RCC 7860 (cell line): ENCODE measurements at places on chromosomes 6 and 20.

DNA sequence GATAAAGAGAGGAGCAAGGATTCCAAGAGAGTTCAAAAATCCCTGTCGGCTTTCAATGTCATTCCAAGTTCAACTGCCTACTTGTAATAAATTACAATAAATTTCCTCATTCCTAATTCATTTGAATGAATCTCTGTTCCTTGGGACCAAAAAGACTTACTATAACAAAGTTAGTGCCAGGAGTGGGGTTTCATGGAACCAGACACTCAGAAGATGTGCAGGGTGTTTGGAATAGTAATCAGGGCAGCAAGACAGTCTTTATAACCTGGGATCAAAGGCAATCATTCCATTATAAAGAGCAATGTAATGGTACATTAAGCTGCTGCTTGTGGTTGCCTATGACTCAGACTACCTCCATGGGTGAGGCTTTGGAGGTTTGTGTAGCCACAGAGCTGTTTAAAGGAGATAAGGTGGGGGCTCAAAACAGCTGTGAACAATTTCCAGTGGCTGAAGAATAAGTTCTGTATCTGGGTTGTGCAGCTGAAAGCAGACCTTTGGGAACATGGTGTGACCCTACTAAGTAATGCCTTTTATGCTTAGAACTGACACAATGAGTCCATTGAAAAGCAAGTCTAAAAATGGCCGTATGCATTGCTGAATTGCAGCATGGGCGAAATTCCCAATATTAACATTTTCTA, 159.9 kb downstream of the LINC00237 start:
- peak; percentile 62 for DNase-seq

DNA sequence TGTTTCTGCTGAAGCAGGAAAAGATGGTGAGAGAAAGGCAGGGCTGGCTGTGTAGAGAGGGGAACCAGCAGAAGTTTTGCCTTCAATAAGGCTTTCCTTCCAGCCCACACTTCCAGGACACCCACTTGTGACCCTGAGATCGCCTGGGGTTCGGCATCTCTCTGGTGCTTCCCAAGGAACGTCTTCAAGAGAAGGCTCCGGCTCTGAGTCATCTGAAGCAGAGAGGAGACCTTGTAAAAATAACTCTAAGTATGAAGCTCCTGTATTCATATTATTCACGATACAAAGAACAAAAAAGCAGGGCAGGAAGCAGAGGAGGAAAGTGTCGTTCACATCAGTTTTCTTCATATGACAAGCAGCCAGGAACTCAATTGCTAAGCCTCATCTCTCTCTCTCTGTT, 95.4 kb upstream of the MRPS10 start:
- no peak for DNase-seq

DNA sequence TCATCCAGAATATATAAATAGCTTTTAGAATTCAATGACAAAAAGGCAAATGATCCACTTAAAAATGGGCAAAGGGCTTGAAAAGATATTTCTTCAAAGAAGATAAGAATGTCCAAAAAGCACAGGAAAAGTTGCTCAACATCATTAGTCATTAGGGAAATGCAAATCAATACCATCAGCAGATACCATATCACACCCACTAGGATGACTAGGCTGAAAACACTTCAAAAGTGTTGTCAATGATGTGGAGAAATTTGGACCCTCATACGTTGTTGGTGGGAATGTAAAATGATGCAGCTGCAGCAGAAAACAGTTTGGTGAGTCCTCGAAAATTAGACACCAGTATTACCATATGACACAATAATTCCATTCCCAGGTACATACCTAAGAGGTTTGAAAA, 303.6 kb upstream of the SLC35B3 start:
- no peak for DNase-seq

GRCh38 chr20:60139663-60140446, 181.6 kb downstream of the CDH26 start:
- DNase-seq: no peak

DNA sequence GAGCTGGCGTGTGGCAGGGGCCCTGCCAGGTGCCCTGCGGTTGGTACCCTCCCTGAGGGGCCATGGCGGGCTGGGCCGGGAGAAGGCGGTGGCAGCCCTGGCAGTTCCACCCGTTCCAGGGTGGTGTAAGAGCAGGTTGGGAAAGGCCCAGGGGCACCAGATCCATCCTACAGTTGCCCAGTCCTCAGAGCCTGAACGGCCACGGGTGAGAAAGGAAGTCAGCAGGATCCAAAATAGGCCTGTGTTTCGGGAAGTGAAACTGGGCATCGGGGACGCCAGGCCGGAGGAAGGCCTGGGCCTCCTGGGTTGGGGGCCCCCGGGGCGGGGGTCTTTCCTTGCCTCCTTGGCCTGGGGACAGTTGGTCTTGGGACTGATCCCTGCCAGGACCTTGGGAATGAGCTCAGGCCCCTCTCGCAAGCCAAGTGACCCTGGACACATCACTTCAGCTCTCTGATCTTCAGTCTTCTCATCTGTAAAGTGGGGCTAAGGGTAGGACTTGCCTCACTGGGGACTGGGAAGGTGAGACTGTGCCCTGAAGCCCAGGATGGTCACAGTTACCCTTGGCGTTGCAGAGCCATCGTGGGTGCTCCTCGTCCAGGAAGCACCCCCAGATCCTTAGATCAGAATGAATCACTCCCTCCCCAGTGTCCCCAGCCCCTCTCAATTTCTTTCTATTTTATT, 18.1 kb upstream of the NOL4L start:
- DNase-seq: no peak

DNA sequence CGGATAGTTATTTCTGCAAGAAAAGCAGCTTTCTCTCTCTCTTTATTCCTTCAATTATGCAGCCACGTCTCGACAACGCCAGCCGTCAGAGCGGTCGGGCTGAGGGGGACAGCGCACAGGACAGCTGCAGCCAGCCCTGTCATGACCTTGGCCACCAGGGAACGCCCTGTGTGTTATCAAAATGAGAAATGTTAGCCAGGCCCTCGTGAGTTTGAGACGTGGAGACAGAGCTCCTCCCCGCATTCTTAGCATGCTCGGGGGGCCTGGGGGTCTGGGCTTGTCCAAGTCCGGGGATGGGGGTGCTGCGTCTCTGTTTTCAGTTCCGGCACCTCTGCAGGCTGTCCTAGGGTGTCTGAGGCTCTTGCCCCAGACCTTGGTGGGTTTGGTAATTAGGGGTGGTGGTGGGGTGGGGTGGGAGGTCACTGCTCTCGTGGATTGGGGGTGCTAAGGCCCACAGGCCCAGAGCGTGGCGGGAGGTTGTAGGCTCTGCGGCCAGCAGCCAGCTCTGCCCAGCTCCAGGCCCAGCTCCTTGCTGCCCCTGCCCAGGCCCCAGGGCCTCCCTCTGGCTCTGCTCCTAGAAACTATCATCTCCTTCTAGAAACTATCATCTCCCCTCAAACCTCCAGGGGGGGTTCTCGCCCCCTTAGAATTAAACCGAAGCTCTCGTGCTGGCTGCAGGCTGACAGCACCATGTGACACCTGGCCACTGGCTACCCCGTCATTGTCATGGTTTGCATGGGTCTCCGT, 54.3 kb upstream of the GATA5 start:
- no peak for DNase-seq

- peak; percentile 79 for DNase-seq
Measured at GRCh38 chr6:15248451-15249370, 2.8 kb downstream of the JARID2 start.

GRCh38 chr20:47576516-47577033, 74.9 kb downstream of the NCOA3 start:
- peak; percentile 90 for DNase-seq

DNA sequence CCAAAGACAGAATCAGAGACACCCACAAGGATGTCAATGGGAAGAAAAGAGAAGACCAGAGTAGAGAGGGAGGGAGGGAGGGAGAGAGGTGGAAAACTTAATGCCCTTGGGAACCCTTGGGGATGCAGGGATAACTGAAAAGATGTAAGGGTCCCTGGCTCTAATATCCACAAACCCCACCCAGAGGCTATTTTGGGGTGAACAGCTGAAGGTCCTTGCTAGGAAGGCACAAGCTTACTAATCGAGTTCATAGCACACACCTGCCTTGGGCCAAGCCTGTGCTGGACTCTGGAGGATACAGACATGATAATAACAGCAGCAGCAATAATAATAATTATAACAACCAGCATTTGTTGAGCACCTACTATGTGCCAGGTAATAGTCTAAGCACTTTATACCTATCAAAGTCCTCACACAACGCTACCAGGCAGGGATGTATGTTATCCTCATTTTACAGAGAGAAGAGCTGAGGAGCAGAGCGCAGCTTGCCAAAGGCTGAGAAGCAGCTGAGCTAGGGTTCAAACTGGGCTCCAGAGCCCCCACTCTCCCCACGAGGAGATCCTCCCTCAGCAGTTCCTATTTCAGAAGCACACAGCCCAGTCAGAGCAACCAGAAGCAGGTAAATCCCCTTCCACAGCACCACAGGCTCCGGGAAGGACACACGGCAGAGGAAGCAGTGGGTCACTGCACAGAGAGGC, 174.2 kb downstream of the ANKRD60 start:
- no peak for DNase-seq

DNA sequence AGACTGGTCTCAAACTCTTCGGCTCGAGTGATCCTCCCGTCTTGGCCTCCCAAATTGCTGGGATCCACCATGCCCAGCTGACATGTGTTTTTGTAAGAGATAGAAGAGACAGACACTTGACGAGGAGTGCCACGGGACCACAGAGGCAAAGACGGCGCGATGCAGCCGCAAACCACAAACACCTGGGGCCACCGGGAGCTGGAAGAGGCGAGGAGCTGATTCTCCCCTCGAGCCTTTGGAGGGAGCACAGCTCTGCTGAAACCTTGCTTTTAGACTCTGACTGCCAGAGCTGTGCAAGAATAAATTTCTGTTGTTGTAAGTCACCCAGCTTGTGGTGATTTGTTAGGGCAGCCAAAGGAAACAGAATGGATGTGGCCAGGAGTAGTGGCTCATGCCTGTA, 46.9 kb downstream of the TFAP2C start:
- DNase-seq: no peak

DNA sequence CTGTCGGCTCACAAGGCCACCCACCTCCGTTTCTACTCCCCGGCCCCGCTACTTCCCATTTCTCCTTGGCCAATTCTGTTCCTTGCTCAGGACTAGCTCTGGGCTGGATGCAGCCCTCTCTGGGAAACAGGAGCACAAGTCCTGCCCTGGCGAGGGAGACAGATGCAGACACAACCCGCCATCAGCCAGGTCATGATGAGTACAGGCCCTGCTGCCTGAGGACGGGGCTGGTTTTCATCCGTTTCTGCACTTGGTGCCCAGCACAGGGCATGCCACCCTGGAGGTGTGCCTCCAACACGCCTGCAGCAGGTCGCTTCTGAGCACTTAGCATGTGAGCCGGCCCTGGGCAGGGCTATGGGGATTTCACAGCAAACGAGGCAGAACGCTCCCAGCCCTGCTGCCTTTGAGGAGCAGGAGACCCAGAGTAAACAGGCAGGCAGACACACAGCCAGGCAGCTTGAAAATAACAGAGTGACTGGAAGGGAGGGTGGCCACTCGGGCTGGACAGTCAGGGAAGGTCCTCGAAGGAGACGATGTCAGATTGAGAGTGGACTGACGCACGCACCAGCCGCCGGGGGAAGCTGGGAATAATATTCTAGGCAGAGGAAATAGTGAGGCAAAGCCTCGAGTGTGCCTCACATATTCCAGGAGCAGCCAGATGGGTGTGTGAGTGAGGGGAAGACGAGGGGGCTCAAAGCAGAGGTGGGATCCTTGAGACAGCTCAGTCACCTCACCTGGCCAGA, 21.2 kb upstream of the VSTM2L start:
- no peak for DNase-seq

GRCh38 chr20:9215539-9215938, 146.7 kb downstream of the PLCB4 start:
- DNase-seq: no peak

DNA sequence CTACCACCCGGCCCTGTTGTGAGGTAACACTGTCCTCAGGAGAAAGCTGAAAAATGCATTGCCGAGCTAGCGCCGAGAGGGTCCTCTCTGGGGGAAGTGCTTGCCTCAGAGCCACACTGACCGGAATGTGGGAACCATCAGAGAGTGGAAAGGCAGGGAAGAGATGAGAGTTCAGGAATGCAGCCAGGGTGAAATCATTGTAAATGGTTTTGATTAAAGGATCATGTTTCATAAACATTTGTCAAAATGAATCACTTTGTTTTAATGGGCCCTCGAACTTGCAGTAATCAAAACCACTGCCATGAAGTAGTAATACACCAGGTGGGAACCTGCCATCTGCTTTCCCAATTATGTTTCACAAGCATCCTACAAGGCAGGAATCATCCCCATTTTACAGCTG, 16.9 kb upstream of the IL17F start:
- DNase-seq: no peak

- DNase-seq: peak; percentile 95
Measured at GRCh38 chr6:27505209-27506027, 32.5 kb upstream of the ZNF184 start.

DNA sequence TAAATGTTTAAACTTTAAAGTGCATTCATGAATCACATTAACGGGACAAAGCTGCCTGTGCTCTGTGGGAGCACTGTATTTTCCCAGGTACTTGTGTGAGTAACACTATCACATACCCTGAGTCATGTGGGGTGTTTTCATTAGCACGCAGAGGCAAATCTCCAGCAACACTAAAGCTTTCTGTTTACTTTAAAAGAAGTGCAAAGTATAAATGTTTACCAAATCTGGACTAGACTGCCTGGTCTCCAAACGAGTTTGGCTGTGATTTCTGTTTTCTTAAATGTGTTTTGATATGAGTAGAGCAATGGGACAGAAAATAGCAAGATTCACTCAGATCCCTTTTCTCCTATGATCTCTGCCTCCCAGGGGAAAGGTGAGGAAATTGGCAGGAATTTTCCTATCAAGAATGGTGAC, 28.8 kb upstream of the RIPPLY2 start:
- no peak for DNase-seq

DNA sequence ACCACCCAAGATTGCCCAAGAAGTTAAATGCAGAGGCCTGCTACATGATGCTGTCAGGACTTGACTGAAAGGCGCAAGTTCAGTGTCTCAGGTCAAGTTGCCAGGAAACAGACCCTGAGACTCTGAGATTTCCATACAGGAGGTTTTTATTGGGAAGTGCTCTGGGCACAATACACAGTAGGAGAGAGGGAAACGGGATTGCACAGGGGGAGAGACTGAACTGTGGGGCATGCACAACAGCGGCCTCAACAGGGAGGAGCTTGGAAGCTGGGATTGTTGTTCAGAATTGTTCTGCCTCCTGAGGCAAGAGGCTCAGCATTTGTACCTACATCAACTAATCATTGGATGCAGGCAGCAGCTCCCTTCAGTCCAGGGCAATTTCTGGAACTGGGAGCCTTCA, 6.7 kb downstream of the STX11 start:
- DNase-seq: no peak

- DNase-seq: no peak
Measured at GRCh38 chr6:22147921-22148776, 148.7 kb downstream of the PRL start.

DNA sequence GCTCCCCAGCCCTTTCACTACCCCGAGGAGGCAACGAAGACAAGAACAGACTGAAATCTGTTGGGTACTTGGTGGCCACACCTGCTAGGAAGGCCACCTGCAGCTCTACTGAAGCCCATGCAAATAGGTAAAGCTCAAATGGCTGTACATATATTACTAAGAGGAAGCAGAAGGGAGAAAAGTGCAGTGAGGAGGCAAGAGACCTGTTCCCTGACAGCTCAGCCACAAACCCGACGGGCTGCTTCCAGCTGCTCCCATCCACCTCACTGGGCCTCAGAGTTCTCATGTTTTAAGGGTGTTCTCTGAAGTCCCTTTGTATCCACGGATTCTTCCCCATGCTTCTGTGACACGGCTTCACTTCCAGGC, 24.6 kb downstream of the TRAM2 start:
- DNase-seq: no peak
